ENCODE measurements at places on chromosomes 2 and 18.
A peak's percentile ranks its signal among the peaks of the same experiment; 100 is the strongest.

- DNase-seq, result no peak
Observed at GRCh38 chr2:128428415-128428814, 109.7 kb upstream of the HS6ST1 start.

DNA sequence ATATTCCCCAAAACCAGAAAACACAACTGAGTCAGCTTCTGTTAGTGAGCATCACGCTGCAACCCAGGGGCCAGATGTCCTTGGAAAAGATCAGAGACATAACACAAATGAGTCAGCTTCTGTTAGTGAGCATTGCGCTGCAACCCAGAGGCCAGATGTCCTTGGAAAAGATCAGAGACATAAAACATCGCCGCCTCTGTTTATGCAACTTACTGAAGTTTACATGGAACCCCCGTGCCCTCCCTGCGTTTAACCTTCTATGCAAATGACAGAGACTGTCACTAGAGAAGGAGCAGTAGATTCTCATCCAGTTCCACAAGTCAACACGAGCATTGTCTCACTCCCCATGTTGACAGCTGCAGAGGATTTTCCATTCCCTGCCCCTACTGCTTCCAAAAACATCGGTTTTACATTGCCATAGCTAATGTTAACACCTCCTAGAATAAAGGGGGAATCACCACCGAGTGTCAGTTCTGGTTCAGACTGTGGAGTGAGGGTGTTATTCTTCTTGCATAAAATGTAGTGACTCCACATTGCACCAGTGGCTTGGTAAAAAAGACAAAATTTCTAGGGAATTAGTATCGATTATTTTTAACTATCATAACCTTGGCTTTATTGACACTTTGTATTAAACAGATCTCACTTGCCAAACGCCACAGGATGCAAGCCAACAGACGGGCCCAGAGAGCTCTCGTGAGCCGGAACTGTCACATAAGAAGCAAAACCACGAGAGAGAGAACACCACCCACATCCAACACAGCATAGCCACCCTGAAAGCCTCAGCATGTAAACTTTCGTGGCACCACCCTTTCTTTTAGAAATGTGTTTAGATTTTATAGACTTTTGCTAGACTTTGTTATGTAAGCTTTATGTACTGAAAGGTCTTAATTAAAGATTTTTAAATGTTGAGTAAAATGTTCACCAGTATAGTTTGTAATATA is 87.7 kb downstream of the SH3YL1 start:
- DNase-seq, result peak; percentile 39

GRCh38 chr2:173692068-173692467 is 273.1 kb downstream of the SP3 start:
- DNase-seq, result no peak

DNA sequence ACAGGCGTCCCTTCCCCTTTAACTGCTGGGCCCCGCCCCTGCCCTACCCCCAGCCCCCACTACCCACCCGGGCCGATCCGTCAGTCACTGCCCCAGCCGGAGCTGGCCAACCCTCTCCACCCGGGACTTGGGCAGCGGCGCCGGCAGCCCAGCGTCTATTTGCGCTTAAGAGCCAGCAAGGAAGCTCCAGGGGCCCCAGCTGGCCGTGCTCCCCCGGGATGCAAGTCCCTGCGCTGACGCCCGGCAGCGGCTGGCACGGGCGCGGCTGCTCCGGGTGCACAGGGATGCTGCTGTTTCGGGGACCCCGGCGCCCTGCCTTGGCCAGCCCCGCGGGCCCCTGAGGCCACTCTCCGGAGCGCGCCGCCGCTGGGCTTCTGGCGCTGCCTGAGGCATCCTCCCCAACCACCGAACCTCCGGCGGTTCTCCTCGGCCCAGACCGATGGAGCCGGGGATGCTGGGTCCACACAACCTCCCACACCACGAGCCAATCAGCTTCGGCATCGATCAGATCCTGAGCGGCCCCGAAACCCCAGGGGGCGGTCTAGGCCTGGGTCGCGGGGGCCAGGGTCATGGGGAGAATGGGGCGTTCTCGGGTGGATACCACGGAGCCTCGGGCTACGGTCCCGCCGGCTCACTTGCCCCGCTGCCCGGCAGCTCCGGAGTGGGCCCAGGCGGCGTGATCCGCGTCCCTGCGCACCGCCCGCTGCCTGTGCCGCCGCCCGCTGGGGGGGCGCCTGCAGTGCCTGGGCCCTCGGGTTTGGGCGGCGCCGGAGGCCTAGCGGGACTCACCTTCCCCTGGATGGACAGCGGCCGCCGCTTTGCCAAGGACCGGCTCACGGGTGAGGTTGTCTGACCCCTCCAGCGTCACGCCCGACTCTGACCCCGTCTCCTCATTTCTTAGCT is at the start of gene TLX2:
TSS of gene TLX2 (plus strand) at position 83 of the 903 bp plus-strand sequence. CDS start at position 440, 357 bp downstream.
- DNase-seq, result no peak

- no peak for DNase-seq
Observed at GRCh38 chr2:234703258-234703657, 206.4 kb upstream of the ARL4C start.

DNA sequence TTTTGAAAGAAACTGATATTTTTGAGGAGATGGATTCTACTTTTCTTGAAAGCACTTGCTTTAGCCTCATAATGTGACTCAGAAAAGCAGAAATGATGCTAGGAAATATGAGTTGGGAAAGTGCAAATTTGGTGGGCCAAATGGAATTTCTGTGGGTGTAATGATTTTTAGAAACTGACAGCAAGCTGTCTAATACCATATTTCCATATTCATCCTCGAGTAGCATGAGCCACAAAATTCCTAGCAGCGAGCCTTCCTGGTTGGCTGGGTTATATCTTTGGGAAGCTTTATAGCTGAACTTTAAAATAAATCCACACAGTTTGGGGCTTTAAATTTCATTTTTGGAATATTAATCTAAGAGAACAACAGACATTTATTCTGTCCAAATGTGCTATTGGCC is 190.0 kb downstream of the DSC3 start:
- DNase-seq, result no peak

GRCh38 chr2:180000434-180000833 is 6.7 kb downstream of the CWC22 start:
- no peak for DNase-seq

GRCh38 chr2:237726401-237726830 is 72.2 kb upstream of the RBM44 start:
- no peak for DNase-seq

DNA sequence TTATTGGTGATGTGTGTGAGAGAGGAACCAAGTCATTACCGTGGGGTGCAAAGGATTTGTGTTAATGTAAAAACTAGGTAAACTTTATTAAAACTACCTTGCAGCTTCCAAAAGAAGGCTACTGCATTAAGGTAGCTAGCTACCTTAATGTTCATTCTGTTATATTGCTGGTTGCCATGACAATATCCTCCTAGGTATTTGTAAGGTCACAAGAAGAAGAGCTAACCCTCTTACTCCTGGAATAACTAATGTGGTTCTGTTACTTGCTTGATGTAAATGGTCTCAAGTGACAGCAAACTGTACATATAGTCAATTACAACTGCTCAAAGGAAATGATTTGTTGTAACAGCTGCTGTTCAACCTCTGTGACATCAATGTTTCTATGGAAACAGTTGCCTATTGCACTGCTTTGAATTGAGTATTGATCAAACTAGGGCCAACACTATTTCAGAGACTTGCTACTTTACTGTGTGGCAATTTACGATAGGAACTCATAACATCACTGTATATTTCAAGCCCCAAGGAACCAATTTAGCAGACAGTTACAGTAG is 319.8 kb upstream of the HNRNPA3 start:
- no peak for DNase-seq

- DNase-seq, result no peak
Observed at GRCh38 chr2:200658278-200658864, 72.6 kb downstream of the AOX1 start.

DNA sequence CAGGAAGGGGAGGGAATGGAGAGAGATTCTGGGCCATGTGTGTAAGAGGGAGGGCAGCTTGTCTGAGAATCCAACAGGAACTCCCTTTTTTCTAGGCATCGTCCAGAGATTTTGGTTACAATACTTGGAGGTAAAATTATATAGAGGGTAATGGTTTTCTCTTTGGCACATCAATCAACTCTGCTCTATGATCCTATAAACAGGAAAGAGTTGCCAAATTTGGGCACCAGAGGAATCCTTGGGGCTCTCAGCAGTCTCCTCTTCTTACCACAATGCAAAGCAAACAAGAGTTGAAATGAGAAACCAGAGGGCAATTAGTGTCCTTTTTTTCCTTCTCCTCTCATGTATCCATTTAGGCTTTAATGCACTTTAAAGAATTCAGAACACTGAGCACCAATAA is 243.4 kb downstream of the SLC8A1 start:
- DNase-seq, result no peak

DNA sequence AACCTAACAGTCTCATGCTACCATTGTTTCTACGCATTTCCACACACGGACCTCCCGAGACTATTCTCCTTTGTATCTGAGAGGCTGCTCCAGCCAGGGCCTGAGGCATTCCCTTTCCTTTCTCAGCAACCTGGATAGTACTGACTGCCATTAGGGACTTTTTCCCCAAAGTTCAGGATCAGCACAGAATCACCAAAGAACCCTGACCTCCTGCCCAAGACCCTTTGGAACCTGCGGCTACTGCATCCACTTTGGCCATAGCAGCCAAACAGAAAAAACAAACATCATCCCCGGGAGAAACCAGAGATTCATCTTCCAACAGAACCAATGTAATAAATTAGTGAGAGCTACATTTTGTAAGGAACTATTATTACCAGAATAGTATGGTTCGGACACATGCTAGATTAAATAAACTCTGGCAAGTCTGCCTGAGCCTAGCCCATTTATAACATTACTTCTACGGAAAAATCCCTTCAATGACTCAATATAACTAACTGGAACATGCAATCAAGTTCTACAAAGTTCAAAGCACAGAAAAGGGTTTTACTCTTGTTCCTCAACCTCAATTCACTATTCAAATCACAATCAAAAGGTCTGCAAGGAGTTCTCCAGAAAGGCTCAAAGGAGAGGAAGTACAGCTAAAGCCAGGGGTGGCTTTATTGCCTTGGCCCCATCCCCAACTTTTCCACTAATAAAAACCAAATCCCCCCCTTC is 51.8 kb downstream of the LPIN2 start:
- DNase-seq, result no peak

GRCh38 chr2:118973542-118973951 is 31.6 kb downstream of the MARCO start:
- no peak for DNase-seq

GRCh38 chr18:68391801-68392200 is 323.1 kb downstream of the TMX3 start:
- no peak for DNase-seq

- no peak for DNase-seq
Observed at GRCh38 chr2:37563375-37564015, 107.9 kb downstream of the CDC42EP3 start.

DNA sequence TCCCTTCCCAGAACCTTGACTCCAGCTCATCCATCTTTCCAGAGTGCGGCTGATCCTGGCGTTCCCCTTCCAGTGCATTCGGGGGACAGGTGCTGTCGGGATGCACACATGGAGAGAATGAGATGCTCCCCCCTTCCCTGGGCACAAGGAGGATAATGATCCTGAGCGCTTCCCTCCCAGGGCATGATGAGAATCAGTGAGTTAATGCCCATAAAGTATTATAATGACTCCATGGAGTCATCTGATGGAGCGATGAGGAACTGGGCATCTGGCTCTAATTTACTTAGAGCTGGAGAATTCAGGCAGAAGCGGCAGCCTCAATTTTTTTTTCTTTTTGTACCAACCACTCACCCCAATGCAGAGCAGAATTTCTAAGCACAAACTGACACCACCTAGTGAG is 79.6 kb upstream of the SKOR2 start:
- no peak for DNase-seq

DNA sequence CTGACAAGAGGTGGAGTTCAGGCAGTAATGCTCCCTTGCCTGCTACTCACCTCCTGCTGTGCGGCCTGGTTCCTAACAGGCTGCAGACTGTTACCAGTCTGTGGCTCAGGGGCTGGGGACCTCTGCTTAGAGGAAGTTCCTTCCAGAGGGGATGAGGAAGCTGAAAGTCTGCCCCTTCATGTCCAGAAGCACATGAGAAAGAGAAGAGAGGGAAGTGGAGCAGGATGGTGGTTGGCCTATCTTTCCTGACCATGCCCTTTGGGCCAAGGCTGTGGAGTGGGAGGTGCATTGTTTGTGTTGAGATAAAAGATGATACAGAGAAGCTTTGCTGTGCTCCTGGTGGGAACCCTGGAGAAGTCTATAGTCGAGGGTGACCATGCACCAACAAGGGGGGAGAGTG is 112.5 kb downstream of the LPIN1 start:
- no peak for DNase-seq

- DNase-seq, result no peak
Observed at GRCh38 chr2:229779650-229780049, 65.3 kb upstream of the DNER start.

GRCh38 chr2:79861059-79861374 is 348.2 kb downstream of the CTNNA2 start:
- no peak for DNase-seq

GRCh38 chr2:167451496-167452289 is 563.4 kb downstream of the XIRP2 start:
- DNase-seq, result no peak

- no peak for DNase-seq
Observed at GRCh38 chr2:49002750-49003149, 151.6 kb downstream of the FSHR start.

DNA sequence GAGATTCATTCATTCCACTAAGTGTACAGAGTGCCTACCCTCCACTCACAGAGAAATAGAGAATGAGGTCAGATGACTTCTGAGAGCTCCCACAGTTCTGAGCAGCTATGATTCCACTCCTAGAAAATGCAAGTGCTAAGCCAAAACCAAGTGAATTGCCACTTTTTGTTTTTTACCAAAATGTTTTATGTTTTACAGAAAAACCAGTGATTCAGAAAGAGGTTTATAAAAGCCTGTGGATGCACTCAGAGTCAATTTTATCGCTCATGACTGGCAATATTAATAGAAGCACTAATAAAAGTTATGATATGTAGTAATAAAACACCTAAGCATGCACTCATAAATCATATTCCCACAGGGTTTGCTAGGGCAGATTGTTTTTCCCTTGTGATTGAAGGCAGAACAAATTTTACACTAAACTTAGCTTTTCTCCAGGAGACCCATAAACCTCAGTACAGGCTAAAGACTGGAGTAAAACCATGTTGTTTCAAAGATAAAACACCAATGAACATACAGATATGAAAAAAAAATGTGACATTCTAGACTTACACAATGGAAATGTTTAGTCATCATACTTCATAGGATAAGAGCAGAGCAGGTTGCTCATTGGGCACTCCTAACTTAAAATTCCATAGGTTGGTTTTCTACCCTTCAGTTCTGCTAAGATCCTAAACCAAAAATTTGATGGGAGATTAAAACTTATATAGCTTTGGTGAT is 67.5 kb downstream of the PDK1 start:
- DNase-seq, result no peak

DNA sequence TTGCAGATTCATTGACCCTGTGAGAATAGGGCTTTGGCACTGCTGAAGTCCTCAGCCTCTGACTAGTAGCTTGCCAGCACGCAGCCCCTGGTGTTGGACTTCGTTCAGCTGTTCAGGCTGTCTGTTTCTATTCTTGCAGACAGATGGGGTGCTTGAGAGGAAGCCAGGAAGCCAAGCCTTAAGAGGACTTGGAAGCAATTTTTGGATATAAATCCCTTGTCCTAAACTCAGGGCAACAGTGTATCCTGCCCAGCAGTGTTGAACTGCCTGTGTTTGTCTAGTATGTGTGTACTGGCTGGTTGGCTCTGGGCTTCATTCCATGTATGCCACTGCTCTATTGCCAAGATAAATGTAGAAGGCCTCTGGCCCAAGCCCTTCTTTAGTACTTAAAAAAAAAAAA is 108.6 kb downstream of the COMMD1 start:
- DNase-seq, result no peak

GRCh38 chr18:77071061-77071460 is 61.5 kb downstream of the MBP start:
- DNase-seq, result no peak

- DNase-seq, result no peak
Observed at GRCh38 chr2:128041561-128041960, 13.7 kb upstream of the SAP130 start.
